NCI-H1436 (cell line): ENCODE measurements at places on chromosomes 2 and 18.

DNA sequence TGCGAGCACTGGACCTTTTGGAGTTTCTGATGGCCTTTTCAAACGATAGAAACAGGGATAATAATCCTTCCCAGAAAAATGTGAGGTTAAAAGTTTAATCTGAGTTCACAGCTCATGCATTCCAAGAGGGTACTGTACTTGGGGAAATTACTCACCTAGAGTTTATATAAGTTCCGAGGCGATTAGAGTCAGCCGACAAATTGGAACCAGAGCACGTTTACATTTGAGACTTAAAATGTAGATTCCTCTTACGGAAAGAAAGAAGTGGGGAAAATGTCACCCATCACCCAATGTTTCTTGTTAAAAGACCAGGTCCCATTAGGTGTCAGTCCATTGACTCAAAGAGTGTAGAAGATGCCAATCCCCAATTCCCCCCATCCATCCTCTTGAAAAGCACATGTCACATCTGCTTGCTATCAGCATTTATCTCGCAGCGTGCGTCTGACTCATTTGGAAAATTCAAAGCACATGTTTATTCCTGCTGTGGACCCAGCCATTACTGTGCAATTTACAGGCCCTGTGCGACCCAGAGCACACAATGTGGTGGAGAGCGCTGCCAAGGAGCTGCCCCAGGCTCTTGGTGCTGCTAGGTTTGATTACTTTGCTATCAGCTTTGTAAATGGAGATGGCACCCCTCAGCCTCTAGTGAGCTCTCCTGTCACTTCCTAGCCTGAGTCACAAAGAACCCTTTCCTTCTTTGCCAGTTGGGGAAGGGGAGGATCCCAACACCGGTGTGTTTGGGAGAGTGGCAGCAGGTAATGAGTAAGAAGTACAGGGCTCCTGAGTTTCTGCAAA lies 104.8 kb downstream of the COLEC12 start:
- no peak for DNase-seq

DNA sequence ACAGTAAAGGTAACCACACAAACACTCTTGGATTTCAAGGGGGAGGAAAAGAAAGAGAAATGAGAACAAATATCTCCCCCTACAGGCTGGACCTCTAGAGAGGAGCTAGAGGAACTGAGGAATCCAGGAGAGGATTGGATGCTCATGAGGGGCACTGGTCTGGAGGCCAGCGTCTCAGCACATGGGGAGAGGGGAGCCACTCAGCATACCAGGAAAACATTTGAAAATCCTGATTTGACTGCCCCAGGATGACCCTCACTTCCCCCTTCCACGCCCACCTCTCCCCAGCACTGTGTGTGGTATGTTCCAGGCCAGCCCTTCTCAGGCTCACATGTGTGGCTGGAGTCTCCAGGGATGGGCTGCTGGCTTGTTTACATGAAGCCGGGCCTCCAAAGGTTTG lies 396.8 kb upstream of the ID2 start:
- DNase-seq, result no peak

- no peak for DNase-seq
Observed at GRCh38 chr18:34038086-34038485, 186.6 kb downstream of the NOL4 start.

DNA sequence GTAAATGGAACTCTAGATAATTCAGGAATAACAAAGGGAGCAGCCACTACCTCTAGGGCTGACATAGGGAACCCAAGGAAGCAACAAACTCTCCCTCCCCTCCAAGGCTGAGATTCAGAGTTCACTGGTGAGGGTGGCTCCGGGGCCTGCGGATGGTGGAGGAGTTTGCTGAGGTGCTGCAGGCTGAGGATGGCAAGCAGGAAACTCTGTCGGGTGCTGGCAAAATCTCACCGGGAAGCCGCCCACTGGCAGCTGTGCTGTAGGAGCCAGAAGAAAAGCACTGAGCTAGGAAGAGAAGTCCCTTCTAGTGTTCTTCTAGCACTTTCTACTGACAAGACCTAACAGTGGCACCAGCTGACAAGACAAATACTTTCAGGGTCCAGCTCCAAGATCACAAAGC lies 12.5 kb upstream of the HAAO start:
- DNase-seq, result no peak

DNA sequence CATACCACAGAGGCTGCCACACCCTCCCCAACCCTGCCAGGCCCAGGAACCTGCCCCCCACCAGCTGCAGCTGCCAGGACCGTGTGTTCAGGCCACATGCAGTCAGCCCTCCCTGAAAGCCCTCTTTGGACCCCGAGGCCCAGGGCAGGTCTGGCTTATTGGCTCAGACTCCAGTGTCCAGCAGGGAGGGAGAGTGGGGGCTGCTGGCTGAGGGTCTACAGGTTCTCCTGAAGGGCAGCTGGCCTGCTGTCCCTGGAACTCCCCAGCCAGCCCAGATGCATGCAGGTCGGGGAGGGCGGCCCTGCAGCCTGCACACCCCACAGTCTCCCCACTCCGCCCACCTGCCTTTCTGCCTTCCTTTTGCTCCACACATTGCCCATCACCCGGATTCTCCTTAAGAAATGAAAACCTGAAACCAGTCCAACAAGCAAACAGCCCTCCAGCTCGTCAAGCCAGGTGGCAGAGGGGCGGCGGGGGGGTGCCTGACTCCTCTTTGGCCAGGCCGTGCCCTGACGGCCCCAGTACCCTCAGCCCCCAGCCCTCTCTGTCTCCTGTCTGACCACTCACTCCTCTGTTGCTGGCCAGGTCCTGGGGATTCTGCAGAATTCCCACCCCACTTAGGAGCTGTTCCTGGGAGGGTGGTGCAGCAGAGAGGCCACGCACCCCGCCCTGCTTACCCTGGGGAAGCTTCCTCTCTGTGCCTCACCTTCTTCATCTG lies 18.0 kb downstream of the GPR35 start:
- no peak for DNase-seq

- DNase-seq, result peak; percentile 24
Observed at GRCh38 chr18:48161911-48162698, 231.6 kb upstream of the SMAD2 start.

DNA sequence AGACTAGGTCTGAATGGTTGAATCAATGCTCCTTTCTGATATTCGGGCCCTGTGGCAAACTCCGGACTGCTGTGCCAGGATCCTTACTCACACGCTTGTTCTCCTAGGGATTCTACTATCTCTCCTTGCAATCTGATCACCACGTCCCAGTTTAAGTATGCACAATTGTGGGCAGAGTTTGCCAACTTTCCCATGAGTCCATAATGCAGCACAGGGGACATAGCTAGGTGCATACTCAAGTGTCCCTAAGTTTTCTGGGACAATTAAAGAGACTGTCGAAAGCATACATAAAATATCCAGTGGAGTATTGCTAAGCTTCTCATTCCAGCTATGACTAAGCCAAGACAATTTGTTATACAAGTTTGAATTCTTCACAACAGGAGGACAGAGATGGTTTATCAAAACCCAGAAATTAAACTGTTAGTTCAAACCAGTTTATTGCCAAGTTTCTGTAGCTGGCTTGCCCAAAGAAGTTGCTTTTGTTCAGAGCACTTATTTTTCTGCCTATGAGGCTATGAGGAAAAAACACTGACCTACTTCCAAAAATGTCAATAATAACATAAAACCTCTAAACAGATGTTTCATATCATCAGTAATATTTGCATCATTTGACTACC lies 136.1 kb downstream of the EXOC6B start:
- DNase-seq, result no peak

DNA sequence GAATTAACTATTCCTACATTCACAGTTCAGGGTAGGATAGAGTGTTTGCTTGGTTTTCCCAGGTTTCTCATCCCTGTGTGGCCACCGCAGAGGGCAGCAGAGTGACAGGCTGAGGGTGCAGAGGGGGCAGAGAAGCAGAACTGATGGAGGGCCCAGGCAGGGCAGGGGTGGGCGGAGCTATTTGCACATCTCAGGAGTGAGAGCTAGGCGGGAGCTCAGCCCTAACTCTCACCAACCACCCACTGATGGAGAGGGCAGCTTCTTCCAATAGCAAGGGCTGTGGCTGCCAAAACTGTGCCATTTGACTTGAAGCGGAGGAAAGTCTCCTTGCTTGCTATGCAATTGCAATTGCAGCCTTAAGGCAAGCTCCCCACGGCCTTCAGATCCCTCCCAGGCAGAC lies 12.0 kb upstream of the DARS1 start:
- peak; percentile 23 for DNase-seq
